ENCODE measurements at places on chromosomes 2 and 18.
A peak's percentile ranks its signal among the peaks of the same experiment; 100 is the strongest.

DNA sequence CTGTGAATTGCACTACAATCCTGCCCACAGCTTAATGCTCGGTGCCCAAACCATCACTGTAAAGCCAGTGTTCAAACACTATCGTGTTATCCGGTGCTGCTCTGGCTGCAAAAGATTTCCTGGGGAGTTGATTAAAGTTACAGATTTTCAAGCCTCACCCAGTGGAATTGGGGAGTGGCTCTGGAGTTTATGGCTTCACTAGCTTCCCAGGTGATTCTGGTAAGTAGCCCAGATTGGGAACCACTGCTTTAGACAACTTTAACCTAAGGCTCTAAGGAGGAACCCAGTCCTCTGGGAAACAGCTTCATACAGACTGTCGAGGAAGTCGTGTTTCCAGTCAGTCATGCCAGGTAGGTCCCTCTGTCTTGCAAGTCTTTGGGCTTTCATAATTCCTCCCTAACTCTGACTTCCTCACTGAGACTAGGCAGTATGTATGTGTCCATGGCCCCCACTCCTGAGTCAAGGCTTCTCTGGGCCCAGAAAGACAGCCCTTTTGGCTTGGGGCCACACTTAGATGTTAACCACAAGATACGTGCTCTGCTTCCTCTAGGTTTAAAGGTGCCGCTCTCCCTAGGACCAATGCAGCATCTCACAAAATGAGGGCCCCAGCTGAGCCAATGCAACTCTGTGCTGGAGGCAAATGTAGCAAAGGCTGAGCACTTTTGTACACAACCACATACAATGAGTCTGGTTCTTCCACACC is 299.7 kb downstream of the PRKCE start:
- no peak for DNase-seq

GRCh38 chr2:79723830-79724229 is 211.0 kb downstream of the CTNNA2 start:
- peak; percentile 59 for DNase-seq

DNA sequence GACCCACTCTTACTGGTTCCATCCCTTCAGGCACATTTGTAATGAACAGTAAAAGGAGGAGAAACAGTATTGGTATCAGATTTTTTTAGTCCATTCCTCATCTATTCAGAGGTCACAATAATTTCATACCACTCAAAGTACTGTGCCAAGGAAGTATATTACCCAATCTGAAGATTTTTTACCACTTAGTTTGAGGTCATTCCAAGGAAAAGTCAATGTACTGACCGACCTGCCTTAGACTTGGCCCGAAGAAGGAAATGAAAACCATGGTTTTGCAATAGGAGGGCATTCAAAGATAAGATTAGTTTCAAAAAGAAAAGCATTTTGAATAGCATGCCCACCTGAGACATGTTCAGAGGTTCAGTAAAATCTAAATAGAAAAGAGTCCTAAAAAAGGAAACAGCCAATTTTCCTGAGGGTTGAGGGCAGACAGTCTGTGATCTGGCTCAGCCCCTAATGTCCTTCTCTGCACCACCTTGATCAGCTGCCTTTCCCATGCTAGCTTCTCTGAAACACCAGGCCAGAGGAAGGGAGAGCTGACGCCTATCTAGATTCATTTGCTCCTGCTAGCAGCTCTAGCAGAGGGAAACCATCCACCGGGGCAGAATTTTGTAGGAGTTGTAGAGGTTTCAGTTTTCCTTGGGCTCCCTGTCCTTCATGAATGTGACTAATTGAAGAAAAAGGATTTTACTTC is 107.3 kb upstream of the FZD5 start:
- no peak for DNase-seq

DNA sequence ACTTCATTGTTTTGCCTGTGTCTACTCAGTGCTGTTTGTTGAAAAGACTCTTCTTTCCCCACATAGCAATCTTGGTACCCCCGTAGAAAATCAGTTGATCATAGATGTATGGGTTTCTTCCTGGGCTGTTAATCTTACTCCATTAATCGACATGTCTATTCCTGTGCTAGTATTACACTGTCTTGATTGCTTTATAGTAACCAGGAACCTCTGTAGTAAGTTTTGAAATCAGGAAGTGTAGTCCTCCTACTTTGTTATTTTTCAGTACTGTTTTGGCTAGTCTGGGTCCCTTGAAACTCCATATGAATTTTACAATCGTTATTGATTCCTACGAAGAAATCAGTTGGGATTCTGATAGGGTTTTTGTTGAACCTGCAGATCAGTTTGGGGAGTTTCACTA is 78.8 kb upstream of the FAM136A start:
- DNase-seq, result no peak

DNA sequence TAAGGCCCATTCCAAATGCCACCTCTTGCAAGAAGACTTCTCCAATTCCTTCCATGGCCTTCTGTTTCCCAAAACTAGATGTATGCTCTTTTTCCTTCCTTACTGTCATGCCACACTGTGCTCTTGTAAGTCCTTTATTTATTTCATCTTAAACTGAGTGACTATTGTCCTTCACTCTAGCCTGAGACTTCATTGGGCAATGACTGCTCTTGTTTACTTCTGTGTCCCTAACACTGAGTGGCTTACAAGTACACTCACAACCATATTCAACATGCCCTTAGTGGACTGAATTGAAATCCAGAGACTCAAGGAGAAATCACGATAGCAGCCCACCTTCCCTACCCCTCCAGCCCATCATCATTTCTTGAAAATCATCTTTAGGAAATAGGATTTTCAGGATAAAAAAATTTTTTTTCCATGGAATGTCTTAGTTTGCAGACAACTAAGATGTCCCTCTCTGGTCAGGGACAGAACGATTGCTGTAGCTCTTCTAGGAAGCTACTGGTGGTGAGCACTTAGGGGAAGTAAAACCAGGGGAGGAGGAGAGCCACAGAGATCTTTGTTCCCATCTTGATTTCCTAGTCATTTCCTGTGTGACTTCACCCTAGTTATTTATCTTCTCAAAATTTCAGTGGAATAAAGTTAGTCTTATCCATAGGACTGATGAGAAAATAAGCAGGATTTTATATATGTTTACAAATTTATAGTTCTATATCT is 80.7 kb downstream of the CYRIA start:
- no peak for DNase-seq

DNA sequence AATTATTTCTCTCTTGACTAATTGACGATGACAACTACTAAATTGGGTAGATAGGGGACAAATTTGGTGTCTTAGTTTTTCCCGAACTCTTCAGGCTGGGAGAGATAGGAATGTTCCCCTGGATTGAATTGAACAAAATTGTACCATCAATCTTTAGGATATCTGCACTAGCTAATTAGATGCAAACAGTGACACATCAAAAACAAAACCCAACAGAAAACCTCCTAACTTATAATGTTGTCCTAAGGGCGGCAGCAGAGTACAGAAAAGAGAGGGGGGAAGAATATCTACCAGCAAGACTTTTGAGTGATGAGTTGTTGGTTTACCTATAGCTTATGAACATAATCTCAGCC is 342.9 kb downstream of the INSIG2 start:
- no peak for DNase-seq

DNA sequence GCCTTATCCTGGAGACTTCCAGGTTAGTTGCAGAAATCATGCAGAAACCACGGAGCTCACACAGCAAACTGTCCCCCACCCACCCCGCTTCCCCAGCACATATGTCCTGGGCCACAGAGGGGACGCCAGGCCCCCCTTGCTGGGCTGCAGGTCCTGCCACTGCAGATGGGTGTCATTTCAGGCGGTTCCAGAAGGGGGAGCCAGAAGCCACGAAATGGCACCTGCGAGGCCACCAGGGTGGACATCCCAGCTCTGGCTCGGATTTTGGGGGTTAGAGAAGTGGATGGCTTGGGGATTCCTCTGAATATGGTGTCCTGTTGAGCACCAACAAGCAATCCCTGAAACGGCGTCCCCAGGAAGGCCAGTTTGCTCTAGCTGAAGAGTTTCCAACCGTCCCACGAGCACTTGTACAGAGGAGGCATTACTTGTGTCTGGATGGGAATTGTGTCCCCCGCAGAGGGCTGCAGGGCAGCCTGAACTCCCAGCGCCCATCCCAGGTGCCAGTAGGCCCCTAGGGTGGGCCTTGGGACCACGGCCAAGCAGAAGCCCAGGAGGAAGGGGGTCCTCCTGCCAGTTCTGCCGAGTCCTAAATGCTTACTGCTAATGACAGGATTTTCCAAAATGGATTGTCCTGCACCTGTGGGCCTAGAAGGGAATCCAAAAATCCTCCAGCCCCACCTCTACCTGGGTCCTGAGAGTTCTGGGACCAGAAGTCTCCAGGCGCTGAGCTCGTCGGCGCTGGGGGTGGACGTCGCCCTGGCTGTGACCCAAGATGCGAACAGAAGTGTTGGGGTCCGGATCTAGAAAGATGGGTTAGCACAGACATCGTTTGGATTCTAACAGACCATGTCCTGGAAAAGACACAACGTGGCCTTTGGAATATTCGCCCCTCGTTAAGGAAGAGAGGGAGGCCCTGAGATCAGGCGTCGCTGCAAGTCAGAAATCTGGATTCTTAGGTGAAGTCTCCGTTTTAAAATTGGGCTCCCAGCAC is 14.6 kb upstream of the NFATC1 start:
- DNase-seq, result no peak

GRCh38 chr2:216635701-216636550 is 2.7 kb downstream of the IGFBP2 start:
- no peak for DNase-seq

- no peak for DNase-seq
Observed at GRCh38 chr2:18161681-18162080, 283.2 kb downstream of the KCNS3 start.

DNA sequence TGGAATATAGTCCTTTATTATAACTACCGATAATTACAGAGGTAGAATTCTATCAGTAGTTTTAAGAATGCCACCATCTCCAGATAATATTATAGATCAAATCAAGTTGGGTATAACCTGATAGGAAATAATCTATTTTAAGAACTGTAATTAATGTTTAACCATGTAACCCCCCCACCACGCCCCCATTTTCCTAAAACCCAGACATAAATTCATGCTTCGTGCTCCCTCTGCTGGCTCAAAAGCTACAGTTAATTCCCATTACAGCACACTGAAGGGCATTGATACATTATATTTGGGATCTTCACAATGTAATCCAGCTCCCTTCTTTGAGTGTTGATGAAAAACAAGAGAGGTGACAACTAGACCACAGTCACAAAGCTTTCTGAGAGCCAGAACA is 228.0 kb upstream of the SMAD7 start:
- DNase-seq, result no peak

DNA sequence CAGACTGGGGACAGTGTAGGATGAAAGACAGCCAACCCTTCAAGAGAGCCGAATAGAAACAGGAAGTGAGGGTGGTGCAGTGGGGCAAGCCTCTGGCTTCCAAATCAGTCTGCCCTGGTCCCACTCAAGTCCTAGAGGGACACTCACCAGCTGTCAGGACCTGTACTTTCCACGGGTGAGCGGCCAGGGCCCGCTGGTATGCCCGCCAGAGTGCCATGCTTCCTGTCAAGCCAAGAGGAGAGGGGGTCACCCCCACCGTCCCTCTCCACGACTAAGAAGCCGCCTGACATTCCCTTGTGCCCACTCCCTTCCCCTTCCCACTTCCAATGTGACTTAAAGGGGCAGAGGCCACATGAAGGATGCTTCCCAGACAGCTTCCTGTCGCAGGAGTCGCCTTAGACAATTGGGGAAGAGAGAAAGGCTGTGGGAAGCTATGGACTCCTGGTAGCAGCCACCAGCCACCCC is 564 bp downstream of the MPV17 start:
- DNase-seq, result no peak

- no peak for DNase-seq
Observed at GRCh38 chr2:171822525-171823322, 71.3 kb downstream of the SLC25A12 start.

DNA sequence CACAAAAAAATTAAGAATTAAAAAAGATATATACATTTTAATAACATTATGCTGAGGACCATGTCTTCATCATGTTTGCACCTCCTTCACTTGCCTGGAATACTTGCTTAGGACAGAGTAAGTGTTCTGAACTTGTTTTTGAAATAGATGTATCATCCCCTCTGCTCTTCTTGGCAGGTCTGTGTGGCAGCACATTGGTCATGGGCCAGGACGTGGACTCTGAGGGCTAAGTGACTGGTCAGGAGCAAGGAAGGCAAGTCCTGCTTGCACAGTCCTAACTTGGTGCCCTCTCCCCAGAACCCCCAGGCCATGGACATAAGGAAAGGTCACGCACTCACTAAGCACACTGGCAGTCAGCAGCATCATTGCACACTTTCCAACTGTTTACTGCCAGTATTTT is 95.8 kb downstream of the PTPRM start:
- DNase-seq, result no peak

DNA sequence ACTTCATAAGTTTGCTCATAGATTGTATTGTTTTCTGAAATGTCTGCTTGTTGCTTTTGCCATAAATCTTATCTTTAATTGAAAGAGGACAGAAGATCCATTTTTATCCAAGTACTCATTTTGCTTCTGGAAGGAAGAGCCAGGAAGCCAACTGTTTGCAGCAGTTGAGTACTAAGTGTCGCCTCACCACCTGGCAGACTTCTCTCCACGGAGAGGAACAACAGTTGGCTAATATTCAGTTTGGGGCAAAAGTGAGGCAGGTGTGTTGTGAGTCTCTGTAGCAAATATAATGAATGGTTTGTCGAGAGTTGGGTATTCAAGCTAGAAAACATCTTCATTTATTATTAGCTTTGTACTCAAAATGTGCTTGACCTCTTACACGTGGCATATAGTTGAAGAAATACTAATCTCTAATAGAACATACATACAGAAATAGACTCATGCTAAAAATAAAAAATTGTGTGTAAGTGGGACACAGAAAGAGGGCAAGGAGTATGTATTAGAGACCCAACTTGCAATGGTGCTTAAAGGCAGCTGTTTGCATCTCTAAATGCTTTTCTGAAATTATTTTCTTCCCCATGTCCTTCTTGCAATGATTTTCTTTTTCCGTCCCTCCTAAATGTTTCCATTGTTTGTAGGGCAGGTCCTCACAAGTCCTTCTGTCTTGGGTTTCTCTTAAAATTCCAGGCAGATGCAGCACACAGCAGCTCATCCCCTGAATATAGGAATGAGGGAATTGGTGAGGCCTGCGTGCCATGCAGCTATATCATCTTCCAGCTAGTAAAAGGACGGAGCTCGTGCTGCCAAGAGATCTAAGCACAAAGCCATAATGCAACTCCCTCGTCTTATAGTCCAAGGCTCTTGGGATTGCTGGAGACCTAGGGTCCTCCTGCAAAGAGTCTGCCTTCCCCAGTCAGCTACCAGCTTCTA is 44.8 kb upstream of the MAP3K20 start:
- DNase-seq, result no peak

GRCh38 chr2:63834401-63834800 is 7.3 kb upstream of the UGP2 start:
- DNase-seq, result no peak

GRCh38 chr2:237601453-237602116 is 11.1 kb upstream of the RAB17 start:
- no peak for DNase-seq

Data from fibroblast of the conjunctiva (primary cell).